ENCODE measurements at places on chromosomes 16 and 17.

DNA sequence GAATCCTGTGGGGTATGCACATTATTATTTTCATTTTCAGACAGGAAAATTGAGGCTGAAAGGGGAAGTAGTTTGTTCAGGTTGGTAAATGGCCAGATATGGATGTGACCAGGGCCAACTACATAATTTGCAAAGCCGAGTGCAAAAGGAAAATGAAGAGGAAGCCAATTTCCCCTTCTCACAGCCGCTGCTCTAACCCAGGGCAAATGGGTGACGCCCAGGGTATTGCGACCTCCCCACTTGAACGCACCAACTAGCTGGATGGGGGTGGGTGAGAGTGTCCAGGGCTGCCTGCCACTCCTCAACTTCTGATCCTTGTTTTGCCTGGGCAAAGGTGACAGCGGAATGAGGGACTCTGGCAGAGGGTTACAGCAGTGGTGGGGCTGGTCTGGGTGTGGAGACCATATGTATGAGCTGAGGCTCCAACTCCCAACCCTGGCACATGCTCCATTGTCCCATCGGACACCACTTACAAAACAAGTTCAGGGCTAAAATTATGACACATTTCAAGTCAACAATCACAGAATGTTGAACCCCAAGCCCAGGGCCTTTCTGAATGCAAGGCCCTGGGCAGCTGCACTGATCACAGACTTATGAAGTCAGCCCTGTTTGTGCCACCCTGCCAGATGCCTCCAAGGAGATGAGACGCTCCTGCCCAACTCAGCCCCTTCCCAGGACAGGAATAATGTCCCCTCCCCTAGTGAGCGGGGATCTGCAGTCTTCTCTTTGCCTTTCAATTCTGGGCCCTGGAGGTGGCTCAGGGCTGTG, 1.7 kb downstream of the ANKRD40CL start:
- DNase-seq = no peak

DNA sequence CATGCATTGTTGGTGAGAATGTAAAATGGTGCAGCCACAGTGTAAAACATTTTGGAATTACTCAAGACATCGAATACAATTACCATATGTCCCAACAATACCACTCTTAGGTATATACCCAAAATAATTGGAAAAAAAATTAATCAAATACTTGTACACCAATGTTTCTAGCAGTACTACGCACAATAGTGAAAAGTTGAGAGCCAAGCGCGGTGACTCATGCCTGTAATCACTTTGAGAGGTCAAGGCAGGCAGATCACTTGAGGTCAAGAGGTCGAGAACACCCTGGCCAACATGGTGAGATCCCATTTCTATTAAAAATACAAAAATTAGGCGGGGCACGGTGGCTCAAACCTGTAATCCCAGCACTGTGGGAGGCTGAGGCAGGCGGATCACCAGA, 3.5 kb upstream of the MEIOC start:
- no peak for DNase-seq

DNA sequence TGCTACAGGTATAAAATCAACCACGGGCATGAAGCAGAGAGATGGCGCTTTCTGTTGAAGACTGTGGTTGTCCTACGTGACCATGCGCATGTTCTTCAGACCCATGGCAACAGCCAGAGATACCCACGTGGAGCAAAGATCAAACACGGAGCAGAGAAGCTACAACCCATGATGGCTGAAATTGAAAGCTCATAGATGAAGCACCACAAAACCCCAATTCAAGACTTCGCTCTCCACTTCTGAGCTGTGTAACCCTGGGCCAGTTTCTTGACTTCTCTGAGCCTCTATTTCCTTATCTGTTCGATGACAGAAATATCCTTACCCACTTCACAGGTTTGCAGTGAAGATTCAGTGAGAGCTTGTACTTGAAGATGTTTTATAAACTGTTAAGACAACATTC, 49.6 kb downstream of the C16orf95 start:
- DNase-seq = no peak

DNA sequence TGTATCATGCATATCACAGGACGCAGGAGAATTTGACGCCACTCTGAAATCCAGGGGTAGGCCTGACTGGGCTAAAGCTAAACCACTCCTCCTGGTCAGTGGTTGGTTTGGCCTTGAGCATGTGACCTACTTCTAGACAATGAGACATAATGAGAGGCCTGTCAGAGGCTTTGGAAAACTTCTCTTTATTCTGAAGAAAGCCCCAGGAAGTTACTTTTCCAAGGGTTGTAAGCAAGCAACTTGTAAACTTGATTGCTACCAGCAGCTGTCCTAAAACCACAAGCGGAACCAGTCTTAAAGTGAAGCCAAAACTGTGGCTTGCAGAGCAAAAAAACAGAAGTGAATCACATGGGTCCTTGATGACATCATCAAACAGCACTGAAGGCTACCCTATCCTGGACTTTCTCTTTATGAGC, 138.2 kb upstream of the COX10 start:
- DNase-seq = no peak

DNA sequence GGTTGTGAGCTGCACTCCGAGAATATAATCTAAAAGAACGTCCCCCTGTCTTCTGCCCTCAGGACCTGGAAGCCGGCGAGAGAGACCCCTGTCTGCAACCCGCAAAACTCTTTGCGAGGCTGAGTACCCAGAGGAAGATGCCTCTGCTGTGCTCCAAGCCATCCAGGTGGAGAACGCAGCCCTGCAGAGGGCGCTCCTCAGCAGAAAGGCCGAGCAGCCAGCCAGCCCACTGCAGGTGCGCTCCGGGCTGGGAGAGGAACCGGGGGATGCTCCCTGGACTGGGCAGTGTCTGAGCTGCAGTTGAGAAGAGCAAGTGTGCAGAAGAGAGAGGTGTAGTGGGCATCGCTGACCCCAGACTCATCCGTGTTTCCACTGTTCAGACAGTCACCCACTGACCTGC, 148.3 kb downstream of the KATNIP start:
- DNase-seq = no peak

Measured in A172 (cell line).